Motor neuron (in vitro differentiated cells): ENCODE measurements at places on chromosomes 6 and 20.

DNA sequence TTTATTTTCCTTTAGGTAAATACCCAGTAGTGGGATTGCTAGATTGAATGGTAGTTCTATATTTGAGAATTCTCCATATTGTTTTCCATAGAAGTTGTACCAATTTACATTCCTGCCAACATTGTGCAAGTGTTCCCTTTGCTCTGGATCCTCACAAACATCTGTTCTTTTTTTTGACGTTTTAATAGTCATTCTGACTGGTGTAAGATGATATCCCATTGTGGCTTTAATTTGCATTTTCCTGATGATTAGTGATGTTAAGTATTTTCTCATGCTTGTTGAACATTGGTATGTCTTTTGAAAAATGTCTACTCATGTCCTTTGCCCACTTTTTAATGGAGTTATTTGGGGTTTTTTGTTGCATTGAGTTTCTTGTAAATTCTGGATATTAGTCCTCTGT, 85.6 kb downstream of the UBE3D start:
- no peak for ATAC-seq

GRCh38 chr6:71889366-71889765, 3.0 kb downstream of the RIMS1 start:
- no peak for ATAC-seq

- no peak for ATAC-seq
Measured at GRCh38 chr6:126396131-126396530, 56.2 kb downstream of the CENPW start.

DNA sequence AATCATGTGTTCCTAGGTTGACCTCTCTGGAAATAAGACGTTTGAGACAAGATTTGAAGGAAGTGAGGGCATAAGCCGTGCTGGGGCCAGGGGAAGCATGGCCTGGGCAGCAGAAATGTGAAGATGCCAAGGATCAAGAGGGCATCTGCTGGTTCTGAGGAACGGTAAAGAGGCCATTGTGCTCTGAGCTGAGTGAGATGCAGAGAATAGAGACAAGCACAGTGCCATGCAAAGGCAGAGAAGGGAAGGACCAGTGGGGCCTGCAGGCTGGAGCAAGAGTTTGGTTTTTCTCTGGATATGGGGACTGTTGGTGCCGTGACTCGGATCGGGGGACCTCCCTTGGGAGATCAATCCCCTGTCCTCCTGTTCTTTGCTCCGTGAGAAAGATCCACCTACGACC, 50.8 kb downstream of the SMPDL3A start:
- no peak for ATAC-seq

GRCh38 chr20:15146948-15147347, 809.5 kb upstream of the FLRT3 start:
- peak; percentile 80 for ATAC-seq

DNA sequence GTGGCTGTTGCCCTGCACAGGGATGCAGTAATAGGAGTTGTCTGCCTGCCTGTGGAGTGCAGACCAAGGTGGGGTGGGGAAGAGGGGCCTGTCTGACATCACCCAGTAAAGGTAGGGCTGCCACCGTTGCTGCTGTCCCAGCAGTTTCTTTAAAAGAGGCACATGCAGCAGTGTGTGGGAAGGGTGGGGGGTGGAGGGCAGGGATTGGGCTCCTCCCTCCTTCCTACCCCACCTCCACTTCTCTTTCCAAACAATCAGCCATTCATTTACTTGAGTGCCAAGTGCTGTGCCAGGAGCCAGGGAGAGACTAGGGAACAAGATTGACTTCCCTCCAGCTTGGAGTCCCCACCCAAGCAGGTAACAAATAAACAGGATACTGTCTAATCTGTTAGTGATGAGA, 66.8 kb upstream of the MYL9 start:
- peak; percentile 21 for ATAC-seq

DNA sequence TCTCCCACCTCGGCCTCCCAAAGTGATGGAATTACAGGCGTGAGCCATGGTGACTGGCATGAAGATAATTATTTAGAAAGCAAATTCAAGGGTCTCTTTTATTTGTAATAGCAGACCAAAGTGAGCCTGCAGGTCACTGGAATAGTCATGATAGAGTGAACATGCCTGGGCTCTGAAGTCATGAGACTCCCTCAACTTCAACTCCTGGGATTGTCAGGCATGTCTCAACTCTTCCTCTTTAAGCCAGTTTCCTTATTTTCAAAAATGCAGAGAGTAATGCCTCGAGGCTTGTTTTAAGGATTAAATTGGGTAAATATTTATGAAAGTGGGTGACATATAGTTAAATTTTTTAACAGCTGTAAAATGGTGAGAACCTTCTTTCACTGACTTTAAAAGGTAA, 22.7 kb upstream of the HECA start:
- ATAC-seq, result no peak

DNA sequence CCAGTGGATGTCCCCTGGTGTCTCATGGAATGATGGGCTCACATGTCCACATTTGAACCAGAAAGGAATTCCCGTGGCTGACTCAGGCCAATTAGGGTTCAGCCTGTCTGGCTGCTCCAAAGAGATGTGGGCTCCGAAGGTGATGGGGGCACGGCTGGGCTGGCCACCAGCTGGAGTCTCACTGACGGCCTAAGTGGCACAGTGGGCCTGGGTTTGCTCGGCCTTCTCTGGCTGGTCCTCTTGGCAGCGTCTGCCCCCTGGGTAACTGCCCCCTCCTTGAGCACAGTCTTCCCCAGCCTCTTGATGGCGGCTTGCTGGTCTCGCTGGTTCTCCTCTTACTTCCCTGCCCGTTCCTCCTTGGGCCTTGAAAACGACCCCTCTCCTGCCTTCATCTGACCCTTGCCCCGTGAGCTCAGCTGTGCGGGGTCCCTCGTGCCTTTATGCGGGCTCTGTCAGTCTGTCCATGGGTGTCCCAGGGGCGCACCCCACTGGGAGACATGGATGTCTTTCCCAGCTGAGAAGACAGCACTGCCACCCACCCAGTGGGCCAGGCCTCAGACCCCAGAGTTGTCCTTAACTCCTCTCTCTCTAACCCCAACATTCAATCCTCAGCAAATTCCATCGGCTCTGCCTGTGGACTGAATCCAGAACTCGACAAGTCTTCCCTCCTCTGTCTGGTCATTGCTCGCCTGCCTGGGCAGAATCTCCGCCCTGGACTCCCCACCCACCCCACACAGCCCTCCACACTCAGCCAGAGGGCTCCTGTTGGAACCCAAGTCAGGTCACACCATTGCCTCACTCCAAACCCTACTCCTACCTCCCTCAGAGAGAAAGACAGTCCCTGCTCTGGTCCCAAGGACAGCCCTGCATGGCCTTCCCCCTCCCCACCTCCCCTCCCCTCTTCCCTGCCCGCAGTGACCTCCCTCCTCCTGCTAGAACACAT, 78.7 kb downstream of the CEBPB start:
- ATAC-seq, result no peak

- no peak for ATAC-seq
Measured at GRCh38 chr6:40417031-40417430, 170.1 kb downstream of the LRFN2 start.

DNA sequence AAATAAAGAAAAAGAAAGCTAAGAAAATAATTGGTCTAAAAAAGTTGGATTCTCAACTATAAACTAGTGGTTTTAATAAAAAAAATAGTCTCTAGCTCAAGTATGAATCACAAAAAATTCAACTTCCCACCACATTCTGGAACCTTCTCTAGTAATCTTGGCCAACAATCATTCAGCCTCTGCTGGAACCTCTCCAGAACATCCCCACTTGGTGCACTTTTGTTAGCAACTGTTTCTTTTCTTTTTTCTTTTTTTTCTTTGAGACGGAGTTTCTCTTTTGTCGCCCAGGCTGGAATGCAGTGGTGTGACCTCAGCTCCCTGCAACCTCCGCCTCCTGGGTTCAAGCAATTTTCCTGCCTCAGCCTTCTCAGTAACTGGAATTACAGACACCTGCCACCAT, 35.7 kb downstream of the TXLNB start:
- no peak for ATAC-seq

DNA sequence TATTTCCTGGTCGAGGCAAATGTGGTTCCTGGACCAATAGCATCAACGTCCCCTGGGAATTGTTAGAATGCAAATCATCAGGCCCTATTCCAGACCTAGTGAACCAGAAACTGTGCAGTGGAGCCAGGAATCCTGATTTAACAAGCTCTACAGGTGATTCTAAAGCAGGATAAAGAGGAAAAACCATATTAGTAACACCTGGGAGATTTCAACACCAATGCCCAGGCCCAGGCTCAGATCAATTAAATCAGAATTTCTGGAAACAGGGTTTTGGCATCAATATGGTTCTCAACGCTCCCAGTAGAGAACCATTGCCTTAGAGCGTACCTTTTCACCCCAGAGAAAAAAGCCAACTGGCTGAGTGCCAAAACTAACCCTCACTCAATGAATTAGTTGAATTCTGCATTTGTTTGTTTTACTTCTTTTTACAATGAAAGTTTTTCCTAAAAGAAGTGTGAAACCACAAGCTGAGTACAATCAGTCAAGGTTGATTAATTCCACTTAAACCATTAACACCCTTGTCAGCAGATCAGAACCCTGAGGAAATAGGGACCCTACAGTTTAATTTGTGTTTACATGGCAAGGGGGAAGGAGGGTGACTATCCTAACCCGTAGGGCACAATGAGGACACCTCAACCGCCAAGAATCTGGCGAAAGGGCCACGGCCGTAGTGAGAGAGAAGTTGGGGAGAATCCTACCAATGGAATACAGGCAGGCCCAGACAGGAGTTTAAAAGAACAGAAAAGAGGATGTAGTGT, 34.9 kb upstream of the LOC128125822 start:
- no peak for ATAC-seq

DNA sequence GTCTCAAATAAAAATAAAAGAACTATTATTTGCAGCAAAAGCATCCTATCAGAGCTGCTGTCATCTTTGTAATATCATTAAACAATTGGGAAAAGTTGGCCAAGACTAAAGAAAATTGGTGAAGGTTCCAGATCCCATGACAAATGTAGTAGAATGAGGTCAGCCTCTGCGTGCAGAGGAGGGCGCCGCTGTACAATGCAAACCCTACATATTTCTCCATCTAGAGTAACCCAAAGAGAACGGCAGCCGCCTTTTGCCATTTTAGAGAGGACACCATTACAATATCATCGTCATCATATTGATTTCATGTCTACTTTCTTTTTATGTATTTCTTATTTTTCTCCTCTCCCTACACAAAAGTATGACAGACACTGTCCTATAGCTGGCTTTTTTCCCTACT, 59.5 kb downstream of the ZMYND8 start:
- ATAC-seq, result no peak
